Activated gamma-delta T cell treated with Interleukin-2 at 50 U/mL for 16 hours (primary cell): ENCODE measurements at places on chromosomes 2 and 18.

DNA sequence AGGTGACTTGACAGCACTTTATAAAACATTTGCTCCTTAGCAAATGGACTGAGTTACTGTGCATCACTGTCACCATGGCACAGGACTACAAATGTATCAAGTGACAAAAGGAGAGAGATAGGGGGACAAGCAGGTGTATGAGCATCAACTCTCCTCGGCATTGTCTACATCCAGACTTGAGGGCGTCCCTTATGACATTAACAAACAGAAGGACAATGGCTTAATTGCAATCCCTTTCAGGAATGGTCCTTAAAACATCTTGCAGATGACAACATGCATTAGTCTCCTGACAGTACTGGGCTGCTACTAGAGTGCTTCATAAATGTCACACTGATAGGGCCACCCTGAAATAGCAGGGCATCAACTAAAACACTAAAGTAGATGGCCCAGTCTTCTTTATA lies 198.8 kb downstream of the PDE1A start:
- DNase-seq, result no peak

GRCh38 chr2:163665817-163666216 lies 70.0 kb downstream of the FIGN start:
- no peak for DNase-seq

GRCh38 chr2:219737270-219737691 lies 109.9 kb downstream of the SLC4A3 start:
- no peak for DNase-seq

DNA sequence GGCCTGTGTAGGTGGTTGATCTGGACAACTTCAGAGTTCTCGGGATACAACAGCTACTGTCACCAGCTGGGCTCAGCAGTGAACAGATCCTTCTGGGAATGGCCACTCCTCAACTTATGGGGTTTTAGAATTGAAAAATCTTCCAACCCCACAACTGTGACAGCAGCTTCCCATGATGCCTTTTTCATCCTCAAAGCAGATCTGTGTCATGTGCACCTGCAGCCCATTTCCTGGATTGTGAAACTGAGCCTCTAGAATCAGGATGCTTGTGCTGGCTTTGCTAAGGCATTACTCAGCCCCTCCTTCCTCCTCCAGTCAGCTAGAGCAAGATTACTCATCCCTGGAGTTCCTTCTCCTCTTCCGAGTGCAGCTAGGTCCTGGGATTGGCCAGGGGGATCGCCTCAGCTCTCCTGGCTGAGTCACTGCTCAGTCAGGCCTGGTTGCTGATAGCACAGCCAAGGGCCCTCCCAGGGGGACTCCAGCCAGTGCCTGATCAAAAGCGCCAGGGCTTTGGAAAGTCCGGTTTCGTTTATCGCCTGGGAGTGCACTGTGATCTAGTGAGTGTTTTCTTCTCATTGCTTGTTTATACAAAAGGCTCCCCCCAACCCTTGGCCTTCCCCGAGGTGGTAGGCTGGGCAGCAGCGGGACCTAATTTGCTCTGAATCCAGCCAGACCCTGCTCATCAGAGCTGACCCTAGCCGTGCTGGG lies 2.4 kb upstream of the LPIN1 start:
- peak; percentile 59 for DNase-seq

GRCh38 chr18:74582642-74583041 lies 15.0 kb upstream of the ZNF407 start:
- no peak for DNase-seq

GRCh38 chr2:85846411-85846810 lies 42.4 kb downstream of the ST3GAL5 start:
- no peak for DNase-seq

DNA sequence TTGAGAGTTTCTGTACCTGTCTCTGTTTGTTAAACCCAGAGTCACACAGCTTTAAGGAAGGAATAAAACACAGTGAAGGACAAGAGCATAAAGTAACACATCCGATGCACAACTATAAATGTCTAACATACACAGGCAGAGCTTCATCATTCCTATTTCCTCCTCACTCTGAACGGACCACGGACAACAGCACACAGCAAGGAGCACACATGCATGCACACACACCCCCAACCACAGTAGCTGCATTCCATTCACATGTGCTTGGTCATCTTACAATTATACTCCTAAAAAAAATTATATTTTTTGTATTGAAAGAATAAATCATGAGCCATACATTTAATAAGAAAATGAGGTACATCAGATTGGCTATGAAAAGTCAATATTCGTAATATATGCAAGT lies 58.3 kb downstream of the ID2 start:
- no peak for DNase-seq

GRCh38 chr2:52668724-52669123 lies 1098.9 kb upstream of the CHAC2 start:
- DNase-seq, result no peak
